ENCODE measurements at places on chromosomes 12 and 14.

DNA sequence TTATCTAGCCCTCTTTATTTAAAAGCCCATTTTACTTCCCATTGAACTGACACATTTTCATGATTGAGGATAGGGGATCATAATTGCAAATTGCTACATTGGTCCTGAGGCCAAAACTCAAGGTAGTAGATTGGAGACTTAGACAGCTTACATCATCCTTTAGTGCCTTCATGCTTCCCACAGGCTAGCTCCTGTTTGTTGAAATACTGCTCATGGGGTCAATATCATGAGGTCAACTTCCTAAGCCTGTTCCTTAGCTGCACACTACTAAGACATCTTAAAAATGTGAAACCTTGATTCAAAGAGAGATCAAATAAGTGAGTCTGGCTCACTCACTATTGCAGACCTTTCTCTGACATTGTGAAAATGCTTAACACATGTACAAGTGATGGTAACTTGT, 113.0 kb downstream of the TBC1D30 start:
- no peak for DNase-seq

DNA sequence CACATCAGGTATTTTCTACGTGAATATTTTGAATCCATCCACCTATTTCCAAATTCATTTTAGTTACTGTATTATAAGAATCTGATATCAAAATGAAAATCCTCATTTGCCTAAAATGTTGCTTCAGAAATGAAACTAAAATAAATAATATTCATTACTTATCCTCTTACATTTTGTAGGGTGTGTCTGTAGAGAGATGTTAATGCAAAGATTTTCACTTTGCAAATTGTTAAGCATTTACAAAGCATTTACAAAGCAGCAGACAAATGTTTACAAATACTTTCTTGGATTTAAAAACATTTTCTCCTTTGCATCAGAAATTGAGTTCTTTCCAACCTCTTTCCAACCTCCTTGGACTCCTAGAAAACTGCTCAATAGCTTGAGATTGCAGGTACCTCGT, 360.0 kb upstream of the DCN start:
- no peak for DNase-seq

DNA sequence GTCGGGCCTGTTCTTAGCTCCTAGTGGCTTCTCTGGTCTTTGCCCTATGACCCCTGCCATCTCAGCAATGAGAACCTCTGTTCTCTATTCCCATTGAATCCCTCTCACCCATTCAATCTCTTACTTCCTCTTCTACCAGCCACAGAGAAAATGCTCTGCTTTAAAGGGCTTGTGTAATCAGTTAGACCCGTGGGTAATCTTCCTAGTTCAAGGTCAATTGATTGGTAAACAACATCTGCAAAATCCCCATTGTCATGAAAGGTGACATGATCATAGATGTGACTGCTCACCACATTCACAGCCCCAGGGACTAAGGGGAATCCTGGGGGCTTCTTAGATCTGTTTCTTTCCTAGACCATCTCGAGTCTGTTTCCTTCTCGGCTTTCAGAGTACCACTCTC, 7.2 kb upstream of the CCDC197 start:
- DNase-seq = no peak

DNA sequence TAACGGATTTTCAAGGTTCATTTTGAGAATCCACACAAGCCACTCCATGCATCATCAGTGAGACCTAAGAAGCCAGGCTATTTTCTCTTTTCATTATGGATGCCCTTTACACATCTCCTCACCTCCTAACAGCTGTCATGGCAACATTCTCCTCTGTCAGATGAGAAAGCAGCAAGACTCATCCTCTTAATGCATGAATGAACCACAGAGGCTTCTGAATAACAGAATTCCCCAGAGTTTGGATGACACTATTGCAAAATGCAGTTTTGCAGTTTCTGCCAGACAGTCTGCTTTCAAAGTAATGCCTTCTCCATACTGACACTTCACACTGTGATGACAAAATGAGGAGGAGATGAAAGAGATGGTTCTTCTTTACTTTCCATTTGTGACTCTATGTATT, 286.7 kb upstream of the GRIP1 start:
- no peak for DNase-seq

All from lower lobe of right lung (tissue), 2 donors.